NCI-H1436 treated with DMSO at 0.1 percent for 48 hours (cell line): ENCODE measurements at places on chromosomes 11 and 22.
A peak's percentile ranks its signal among the peaks of the same experiment; 100 is the strongest.

DNA sequence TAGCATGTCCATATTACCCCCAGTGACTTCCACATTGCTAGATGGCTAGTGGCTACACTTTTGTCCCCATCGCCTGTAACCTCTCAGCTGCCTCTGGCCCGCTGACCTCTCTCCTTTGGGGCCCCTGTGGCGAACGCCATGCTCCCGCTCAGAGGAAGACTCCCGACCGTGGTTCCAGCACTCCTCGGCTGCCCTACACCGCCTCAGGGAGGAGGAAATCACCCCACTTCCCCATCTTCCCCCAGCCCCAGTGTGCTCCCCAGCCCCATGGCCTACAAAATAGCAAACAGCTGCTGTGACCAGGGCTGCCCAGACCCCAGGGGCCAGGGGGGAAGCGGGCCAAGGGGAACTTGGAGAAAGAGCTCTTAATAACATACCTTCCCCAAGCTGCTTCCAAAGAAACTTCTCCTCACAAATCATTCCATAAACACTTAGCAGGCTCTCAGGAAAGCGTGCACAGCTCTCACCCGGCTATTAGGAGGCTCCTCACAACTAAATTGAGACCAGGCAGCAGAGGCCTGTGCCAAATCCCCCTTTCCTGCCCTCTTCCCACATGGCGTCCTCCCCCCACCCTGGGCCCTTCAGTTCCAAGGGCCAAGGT is 63.5 kb upstream of the WNT11 start:
- no peak for DNase-seq

DNA sequence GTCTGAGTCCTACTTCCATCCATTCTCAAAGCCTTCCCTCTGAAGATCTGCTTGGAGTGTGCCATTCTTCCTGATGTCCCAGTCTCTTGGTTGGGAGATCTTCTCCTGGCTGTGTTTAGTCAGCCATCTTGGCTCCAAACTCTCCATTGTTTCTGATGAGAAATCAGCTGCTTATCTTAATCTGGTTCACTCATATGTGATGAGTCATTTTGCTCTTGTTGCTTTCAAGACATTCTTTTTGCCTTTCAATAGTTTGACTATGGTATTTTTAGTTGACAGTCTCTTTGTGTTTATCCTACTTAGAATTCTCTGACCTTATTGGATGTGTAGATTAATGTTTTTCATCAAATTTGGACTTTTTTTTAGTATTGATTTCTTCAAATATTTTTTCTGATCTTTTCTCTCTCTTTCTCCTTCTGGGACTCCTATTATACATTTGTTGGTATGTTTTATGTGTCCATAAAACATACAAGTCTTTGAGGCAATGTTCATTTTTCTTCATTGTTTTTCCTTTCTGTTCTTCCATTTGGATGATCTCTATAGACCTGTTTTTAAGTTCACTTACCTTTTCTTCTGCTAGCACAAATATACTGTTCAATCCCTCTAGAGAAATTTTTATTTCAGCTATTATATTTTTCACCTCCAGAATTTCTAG is 77.2 kb upstream of the CLPB start:
- no peak for DNase-seq

DNA sequence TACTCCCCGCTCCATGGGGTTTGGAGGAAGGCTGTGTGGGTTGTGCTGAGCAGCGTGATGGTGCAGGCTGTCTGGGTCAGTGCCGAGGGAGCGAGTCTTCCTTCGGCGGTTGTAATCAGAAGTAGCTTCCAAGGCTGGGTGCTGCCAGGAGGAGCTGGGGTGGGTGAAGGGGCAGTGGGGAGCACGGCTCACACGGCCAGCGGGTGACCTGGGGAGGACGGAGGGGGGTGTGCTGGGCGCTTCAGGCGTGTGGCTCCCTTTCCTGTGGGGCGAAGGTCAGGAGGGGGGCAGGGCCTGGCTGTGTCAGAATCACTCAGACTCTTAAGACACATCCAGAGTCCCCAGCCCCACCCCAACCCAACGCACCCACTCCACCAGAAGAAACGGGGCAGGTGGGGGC is 60.2 kb downstream of the LRP5 start:
- DNase-seq = no peak

GRCh38 chr11:129930296-129930695 is 34.9 kb upstream of the NFRKB start:
- DNase-seq = no peak

DNA sequence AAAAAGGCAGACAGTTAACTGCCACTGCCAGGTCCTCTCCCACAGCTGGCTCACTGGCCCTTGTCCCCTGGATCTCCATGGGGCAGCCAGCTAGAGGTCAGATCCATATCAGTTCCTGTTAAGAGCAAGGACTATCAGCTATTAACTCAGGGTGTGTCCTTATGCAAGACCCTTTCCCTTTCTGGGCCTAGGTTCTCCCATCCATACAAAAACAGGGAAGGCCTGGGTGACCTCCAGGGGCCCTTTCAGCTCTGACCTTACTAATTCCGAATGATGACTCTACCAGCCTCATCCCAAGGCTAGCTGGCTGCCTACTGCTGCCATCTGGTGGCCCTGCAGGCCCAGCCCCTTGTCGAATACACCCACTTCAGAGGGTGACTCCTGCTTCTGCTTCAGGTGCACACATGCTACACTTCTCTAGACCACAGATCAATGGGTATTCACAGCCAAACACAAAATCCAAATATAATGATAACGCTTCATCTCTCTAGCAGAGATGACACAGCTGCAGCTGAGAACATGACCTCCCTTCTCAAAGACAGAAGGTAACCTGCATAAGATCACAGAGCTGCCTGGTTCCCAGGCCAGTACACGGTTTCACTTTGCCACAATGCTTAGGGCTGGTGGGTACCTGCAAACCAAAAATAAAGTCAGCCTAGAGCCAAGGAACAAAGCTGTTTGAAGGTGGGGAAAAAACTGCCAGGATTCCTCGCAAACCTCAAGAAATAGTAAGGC is 34.1 kb downstream of the SERGEF start:
- DNase-seq = no peak

- no peak for DNase-seq
Observed at GRCh38 chr11:135075740-135076139, 663.7 kb upstream of the B3GAT1 start.

GRCh38 chr22:37880668-37881440 is 25.2 kb upstream of the MICALL1 start:
- DNase-seq = no peak

DNA sequence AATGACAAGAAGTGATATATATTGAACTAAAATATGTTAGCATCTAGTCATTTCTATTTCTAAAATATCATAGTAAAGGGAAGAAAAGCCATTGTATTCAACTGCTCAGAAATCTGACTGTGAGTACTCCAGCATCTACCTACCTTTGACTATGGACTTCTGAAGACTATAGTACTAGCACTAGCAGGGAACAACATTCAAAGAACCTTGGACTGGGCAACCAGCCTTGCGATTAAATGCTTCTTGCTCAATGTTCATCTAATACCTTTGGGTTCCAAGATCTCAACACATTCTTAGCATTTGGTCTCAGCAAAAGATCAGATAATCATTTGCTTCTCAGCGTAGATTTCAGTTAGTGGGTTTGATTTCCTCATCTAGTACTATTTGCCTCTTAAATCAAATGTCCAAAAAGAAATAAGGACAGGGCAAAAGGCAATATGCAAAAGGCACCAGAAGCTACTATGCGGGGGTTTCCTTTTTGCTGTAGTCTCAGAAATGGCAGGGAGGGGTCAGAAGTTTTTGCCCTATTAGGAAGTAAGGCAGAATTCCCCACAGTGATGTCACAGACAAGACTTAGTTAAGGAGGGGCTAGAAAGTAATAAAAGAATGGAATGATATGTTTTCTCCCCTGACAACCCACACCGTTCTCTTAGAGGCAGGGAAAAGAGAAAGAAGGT is 80.6 kb downstream of the GAB2 start:
- DNase-seq = no peak

- no peak for DNase-seq
Observed at GRCh38 chr11:64917663-64917995, 620 bp upstream of the ATG2A start.

- DNase-seq = no peak
Observed at GRCh38 chr22:44361391-44362126, 48.8 kb upstream of the SHISAL1 start.

DNA sequence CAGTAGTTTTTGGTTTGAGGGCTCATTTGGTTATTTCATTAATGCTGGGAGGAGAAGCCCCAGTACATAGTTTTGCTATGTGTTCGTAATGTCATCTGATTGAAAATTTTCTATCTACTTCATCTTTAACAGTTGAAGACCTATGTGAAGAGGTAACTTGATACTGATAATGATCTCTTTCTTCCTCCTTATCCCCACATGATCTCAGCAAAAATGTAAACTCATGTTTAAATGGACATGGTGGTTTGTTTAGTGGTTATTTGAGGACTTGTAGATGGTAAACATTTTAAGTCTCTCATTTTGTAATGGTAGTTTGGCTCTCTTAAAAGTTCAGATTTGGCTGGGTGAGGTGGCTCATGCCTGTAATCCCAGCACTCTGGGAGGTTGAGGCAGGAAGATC is 53.7 kb upstream of the SPTBN2 start:
- no peak for DNase-seq

DNA sequence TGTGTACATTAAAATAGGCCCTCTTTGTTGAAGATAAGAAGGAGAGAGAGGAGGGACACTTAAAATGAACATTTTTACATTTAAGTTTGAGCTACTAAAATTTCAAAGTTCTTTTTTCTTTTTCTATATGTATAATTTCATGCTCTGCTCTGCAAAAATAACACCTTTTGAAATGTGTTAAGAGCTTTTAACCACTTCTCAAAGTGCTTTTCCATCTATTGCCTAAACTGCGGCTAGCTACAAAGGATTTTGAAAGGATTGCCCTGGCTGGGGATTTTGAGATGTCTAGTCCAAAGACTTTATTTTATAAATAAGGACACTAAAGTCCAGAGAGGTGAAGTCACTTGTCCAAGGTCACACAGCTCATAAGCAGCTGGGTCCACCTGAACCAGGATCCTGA is 138.5 kb downstream of the CCDC81 start:
- DNase-seq = no peak

- DNase-seq = no peak
Observed at GRCh38 chr22:44086271-44087088, 62.4 kb downstream of the PARVB start.

- peak; percentile 6 for DNase-seq
Observed at GRCh38 chr22:32080904-32081303, 37.8 kb downstream of the SLC5A1 start.

- no peak for DNase-seq
Observed at GRCh38 chr11:109019342-109019936, 354.6 kb downstream of the DDX10 start.

DNA sequence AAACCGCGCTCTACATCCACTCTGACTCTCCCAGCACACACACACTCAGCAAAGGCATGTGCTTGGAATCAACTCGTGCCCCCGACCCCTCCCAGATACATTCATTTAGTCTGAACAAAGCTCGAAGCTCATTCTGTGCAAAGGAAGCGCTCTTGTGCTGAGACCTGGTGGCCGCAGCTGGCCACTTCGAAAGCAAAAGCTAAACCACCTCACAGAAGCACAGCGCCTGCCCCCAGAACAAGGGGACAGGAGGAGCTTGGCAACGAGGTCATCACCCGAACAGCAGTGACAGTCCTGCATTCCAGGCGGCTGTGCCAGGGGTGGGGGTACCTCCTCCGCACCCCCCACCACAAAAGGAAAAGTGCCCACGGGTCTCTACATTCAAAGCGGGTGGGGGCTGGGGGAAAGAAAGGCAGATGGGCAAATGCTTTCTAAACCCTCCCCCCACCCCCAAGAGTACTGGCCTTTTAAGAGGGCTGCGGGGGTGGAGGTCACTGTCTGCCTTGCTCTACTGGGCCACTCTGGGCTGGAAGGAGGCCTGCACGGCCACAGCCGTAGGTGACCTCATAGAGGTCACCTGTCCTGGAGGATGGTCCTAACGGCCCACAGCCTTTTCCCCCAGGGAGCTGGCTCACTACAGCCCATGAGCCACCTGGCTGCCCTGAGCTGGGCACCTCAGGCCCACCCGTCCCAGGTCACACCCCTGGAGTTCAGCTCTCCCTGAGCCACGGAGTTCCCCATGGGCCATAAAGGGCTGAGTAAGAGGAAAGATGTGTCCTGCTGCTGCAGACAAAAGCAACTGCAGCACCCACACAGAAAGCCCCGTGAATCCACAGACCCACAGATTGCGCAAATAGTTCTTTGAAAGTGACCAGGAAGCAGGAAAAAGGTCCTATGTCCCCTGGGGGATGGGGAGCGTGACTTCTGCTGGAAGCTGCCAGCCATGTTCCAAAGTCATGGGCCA is 21.3 kb downstream of the CBX7 start:
- DNase-seq = no peak

DNA sequence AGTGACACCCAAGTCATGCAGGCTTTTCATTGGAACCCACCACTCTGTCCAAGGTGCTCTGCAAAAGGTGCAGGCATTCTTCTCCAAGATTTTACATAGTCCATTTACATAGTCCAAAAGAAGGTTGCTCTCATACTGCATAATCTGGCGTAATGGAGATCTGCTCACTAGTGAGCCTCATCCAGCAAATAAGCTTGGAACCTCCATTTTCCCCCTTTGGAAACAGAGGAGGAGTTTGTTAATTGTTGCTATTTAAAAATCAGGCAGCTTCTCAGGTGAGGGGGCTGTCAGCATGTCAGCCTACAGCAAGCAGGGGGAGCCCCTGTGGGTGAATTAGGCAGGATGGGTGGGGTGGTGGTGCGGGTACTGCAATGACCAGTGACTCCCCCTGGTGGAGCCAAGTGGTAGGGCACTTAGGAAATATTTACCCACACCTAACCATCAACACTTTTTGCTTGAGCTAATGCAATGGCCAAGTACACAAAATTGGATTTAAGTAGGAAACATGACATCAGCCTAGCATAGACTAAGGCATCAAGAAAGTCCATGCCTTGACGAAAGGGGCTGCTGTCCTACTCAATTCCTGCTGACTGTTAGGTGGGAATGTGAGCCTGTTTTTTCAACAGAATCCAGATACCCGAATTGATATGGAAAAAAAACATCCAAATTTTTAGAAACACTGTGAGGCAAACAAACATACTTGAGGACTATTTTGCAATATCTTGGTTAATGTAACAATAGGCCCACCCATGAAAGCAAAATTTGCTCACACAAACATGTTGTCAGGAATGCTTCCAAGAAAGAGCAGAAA is 64.5 kb downstream of the AMBRA1 start:
- DNase-seq = no peak

GRCh38 chr11:47992959-47993820 is 12.8 kb downstream of the PTPRJ start:
- no peak for DNase-seq

DNA sequence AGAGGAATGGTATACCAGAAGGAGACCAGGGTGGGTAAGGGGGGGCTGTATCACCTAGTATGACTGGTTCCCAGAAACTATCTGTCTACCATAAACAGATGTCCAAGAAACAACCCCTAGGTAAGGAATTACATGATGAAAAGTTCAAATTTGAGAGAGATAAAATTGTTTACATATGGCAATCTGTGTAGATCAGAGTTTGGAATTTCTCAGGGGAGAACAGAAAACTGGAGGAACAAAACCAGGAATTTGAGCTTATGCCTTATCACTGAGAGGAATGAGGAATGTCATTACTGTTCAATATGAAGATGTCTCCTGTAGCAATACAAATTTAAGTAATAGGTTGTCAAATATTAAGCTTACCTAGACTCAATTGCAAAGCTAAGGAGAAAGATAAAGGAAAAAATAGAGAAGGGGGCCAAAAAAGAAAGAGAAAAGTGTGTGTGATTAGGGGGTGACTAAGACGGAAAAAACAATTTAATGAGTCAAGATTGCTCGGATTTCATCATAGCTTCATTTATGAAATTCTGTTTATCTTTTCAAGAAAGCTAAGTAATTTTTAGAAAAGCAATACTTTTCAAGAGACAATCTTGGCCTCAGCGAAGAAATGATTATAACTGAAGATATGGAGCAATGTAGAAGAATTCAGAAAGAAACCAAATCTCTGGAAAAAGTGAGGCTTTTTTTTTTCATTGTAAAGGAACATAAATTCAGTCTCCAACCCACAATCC is 117.8 kb downstream of the APOL5 start:
- no peak for DNase-seq
